ENCODE measurements at places on chromosomes 5 and 9. TPM values are rescaled to one million over a fixed set of nuclear protein-coding genes. Genes with fewer than 3 reads are reported as not detected.

The ZDHHC11B gene
- 0.22 TPM for total RNA-seq

The SPATA6L gene
- total RNA-seq: 0.43 TPM

The C9orf153 gene
- under 0.01 TPM for total RNA-seq

The C5orf47 gene
- not detected for total RNA-seq

The FBP2 gene
- not detected for total RNA-seq

The NEUROG1 gene
- not detected for total RNA-seq

The CARD9 gene
- 3.9 TPM for total RNA-seq

The TPPP gene
- under 0.01 TPM for total RNA-seq

The PCDHGC5 gene
- 6.6 TPM for total RNA-seq

The PURA gene
- 12.5 TPM for total RNA-seq
